ENCODE measurements at places on chromosomes 1 and 21. TPM values are rescaled to one million over a fixed set of nuclear protein-coding genes. Genes with fewer than 3 reads are reported as not detected.

- H3K4me3 ChIP-seq: no peak overlapping the region
- no peaks in the 10 kb centered on the region for H3K4me1 ChIP-seq
- no peaks in the 10 kb centered on the region for H3K27me3 ChIP-seq
- no peaks in the 10 kb centered on the region for H3K36me3 ChIP-seq
- no peak overlapping the region for H3K27ac ChIP-seq
Observed at GRCh38 chr1:117286562-117286961, 75.8 kb upstream of the VTCN1 start.

- no peak overlapping the region for H3K4me3 ChIP-seq
- H3K27ac ChIP-seq: no peak overlapping the region
- no peak for DNase-seq
- no peaks in the 10 kb centered on the region for H3K36me3 ChIP-seq
Observed at GRCh38 chr1:115596080-115596780, 45.5 kb upstream of the VANGL1 start.

The ADAMTSL4 gene
- total RNA-seq: 5.4 TPM

DNA sequence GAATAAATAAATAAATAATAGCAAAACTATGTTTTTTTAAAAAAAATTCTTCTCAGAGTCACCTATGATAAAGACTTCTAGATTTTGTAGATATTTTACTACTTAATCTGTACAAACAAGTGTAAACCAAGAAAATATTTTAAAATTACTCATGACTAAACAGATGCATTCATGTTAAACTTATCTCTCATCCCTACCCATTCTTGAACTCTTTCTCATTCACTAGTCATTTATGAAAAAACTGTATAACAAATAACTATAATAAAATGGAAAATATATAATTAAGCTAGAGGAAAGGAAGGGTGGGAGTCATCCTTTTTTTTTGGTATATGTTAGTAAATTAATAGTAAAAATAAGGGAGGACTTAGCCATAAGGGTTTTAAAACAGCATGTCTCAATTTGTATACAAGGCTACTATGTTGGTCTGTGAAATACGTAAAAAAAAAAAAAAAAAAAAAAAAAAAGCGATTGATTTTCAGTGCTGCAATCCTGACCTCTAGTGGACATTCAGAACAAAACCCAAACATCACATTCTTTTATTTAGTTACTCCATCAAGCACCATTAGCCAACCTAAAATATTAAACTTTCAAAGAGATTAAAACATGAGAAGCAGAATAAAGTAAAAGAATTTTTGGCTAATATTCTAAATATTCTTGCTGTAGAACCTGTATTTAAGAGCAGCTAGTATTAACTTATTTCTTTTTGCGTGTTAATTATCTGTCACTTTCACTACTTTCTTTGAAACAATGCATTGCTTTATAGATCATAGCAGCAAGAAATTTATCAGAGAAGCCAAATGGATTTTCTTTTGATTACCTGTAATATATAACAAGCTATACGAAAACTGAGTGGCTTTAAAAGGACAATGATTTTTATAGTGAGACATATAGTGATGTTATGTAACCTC is 255.8 kb upstream of the CACYBP start:
- no peaks in the 10 kb centered on the region for H3K36me3 ChIP-seq
- no peak overlapping the region for H3K27ac ChIP-seq
- no peaks in the 10 kb centered on the region for H3K27me3 ChIP-seq
- no peaks in the 10 kb centered on the region for H3K4me1 ChIP-seq
- no peak overlapping the region for H3K4me3 ChIP-seq

The LCE1C gene
- not detected for total RNA-seq

DNA sequence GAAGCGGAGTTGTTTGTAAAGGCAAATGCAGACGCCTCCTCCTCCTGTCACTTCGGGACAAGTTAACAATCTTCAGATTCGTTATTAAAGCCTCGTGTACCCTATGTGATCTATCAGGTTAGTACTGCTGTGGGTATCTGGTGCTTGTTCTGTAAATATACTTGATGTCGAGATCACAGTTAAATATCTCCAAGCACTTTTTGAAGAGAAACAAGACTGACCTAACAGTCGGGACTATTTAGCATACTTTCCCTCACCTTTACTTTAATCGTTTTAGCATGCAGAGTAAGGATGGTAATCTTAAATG is 710 bp downstream of the KLHL20 start:
- H3K27ac ChIP-seq: no peak overlapping the region
- H3K27me3 ChIP-seq: peaks cover 7% of the 10 kb centered on the region
- H3K4me3 ChIP-seq: peak overlapping the region; percentile 76
- no peak for DNase-seq
- H3K4me1 ChIP-seq: no peaks in the 10 kb centered on the region

The LRRC53 gene
- not detected for total RNA-seq

DNA sequence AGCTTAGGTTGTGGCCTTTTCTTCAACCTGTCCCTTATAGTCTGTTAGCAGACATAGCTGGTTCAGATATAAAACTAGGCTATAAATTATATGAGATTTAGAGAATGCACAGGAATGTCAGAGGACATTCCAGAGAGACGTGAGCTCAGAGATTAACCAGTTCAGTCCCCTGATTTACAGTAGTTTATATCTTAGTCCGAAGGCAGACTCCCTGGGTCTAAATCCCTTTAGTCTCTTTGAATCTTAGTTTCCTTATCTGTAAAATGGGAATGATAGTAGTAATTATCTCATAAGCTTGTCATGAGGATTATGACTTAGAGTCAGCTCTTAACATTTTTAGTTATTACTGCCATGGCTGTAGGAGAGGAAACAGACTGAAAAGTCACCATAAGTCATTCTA is 45.5 kb upstream of the PLXNA2 start:
- DNase-seq: no peak
- no peaks in the 10 kb centered on the region for H3K36me3 ChIP-seq
- no peak overlapping the region for H3K27ac ChIP-seq
- H3K27me3 ChIP-seq: no peaks in the 10 kb centered on the region
- H3K4me1 ChIP-seq: no peaks in the 10 kb centered on the region

The LORICRIN gene
- not detected for total RNA-seq

DNA sequence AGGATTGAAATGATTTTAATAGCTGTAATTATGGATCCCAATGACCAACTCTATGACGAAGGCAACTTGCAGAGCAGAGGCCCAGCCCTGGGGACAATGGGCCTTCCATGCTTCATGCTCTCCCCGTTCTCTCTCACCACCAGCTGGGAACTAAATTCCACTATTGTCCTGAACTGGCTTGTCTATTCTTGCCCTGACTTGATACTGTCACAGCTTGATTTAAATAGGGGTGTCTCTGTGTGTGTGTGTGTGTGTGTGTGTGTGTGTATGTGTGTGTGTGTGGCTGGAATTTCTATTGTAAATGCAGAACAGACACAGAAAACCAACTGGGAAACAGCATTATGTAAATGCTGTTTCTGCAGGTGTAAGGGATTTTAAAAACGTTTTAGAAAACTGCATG is 57.0 kb downstream of the SLC22A15 start:
- no peaks in the 10 kb centered on the region for H3K4me1 ChIP-seq
- no peaks in the 10 kb centered on the region for H3K36me3 ChIP-seq
- H3K4me3 ChIP-seq: no peak overlapping the region

- no peak overlapping the region for H3K4me3 ChIP-seq
- no peak overlapping the region for H3K27ac ChIP-seq
- no peaks in the 10 kb centered on the region for H3K36me3 ChIP-seq
- H3K27me3 ChIP-seq: no peaks in the 10 kb centered on the region
- DNase-seq: no peak
Observed at GRCh38 chr1:31708324-31708723, 4.5 kb upstream of the COL16A1 start.

GRCh38 chr1:67573311-67573872 is 111.6 kb upstream of the GADD45A start:
- no peaks in the 10 kb centered on the region for H3K27me3 ChIP-seq
- H3K27ac ChIP-seq: no peak overlapping the region
- no peak for DNase-seq
- H3K36me3 ChIP-seq: no peaks in the 10 kb centered on the region
- no peaks in the 10 kb centered on the region for H3K4me1 ChIP-seq

DNA sequence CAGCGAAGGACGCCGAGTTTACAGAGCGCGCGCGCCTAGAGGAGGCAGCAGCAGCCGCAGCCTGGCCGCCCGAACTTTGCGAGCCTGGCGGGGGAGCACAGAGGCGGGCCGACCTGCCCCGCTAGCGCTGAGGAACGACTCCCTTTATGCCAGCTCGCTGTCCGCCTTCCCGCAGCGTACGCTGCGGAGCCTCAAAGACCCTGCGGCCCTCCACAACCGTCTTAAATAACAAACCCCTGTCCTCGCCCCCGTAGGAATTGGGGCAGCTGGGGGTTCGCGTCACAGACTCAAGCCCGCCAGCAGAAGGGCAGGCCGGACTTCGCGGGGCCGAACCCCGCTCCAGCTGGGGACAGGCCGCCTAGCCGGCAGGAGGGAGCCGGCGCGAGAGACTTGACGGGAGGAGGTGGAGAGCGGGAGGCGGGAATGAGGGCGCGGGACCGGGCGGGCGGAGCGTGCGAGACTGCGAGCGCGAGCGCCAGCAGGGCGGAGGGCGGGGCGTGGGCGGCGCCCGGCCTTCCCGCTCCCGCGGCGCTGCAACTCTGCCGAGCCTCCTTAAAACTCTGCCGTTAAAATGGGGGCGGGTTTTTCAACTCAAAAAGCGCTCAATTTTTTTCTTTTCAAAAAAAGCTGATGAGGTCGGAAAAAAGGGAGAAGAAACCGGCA is 1.8 kb upstream of the CDKN2C start:
- H3K36me3 ChIP-seq: no peaks in the 10 kb centered on the region
- H3K27me3 ChIP-seq: peaks cover 72% of the 10 kb centered on the region
- no peak overlapping the region for H3K27ac ChIP-seq
- no peak for DNase-seq

DNA sequence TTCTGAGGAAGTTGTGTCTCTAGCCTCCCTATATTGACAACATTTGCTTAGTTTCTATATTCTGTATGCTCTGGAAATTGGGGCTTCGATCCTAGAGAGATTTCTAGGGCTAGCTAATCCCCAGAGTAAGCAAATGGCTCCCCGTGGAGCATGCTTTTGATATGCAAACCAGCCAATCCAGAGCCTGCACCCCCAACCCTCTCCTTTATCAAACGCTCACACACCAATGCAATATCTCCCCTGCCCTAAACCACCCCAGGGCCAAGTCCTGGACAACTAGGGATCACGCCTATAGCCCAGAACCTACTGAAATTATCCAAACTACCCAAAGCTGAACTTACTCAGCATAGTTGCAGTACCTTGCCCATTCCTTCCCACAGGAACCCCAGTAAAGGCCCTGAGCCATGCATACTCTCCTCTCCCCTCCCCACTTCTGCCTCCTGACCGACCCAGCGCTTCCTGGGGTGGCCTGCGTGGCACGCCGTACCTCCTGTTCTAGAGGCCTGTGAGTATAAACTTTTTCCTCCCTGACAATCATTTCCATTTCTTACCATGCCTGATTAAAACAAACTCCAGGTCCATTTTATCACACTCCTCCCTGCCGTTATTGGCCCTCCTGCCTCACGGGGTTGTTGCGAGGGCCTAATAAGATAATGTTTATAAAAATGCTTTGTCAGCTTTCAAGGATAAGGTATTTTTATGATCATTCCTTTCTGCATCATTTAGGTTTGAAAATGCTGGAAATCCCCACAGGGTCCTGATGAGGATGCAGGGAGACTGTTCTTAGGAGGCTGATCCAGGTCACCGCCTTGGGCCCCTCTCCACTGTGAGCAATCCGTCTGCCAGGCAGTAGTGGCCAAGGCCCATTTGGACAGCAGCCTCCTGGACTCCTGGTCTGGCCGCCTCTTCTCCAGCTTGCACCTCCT is 102.7 kb downstream of the TENT5C start:
- DNase-seq: peak; percentile 62
- H3K4me3 ChIP-seq: peak overlapping the region; percentile 27
- peaks cover 11% of the 10 kb centered on the region for H3K4me1 ChIP-seq
- no peaks in the 10 kb centered on the region for H3K36me3 ChIP-seq
- H3K27me3 ChIP-seq: no peaks in the 10 kb centered on the region

GRCh38 chr1:205189131-205189530 is 22.4 kb downstream of the DSTYK start:
- H3K27me3 ChIP-seq: no peaks in the 10 kb centered on the region
- H3K4me1 ChIP-seq: peaks cover 5% of the 10 kb centered on the region
- no peak for DNase-seq

The OPTC gene
- total RNA-seq: 0.78 TPM

The MTARC2 gene
- 7.2 TPM for total RNA-seq

- no peak for DNase-seq
- H3K36me3 ChIP-seq: no peaks in the 10 kb centered on the region
- no peak overlapping the region for H3K4me3 ChIP-seq
- H3K4me1 ChIP-seq: peaks cover 8% of the 10 kb centered on the region
- no peak overlapping the region for H3K27ac ChIP-seq
Observed at GRCh38 chr1:180521474-180522212, 19.3 kb upstream of the ACBD6 start.

GRCh38 chr1:239858057-239858456 is 233.6 kb upstream of the FMN2 start:
- H3K27ac ChIP-seq: no peak overlapping the region
- no peaks in the 10 kb centered on the region for H3K4me1 ChIP-seq
- DNase-seq: no peak
- no peaks in the 10 kb centered on the region for H3K36me3 ChIP-seq
- H3K27me3 ChIP-seq: no peaks in the 10 kb centered on the region
- H3K4me3 ChIP-seq: no peak overlapping the region

DNA sequence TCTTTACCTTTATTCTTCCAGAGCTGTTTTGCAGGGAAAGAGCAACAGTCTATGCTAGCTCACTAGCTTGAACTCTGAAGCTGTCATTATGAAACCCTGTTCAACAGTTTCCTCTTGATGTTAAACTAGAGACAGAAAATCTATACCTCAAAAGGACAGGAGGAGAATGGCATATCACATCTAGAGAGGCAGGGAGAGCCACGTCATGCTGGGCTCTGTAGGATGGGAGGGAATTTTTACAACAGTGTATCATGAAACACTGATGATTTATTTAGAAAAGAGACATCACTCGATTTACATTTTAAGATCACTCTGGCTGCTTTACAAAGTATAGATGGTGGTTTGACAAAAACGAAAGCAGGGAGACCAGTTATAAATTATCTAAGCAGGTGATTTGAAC is 224.9 kb upstream of the COA6 start:
- no peaks in the 10 kb centered on the region for H3K27me3 ChIP-seq
- H3K4me1 ChIP-seq: no peaks in the 10 kb centered on the region
- H3K27ac ChIP-seq: no peak overlapping the region
- H3K36me3 ChIP-seq: no peaks in the 10 kb centered on the region
- no peak overlapping the region for H3K4me3 ChIP-seq
- DNase-seq: no peak

- peaks cover 8% of the 10 kb centered on the region for H3K4me1 ChIP-seq
- no peak for DNase-seq
- no peaks in the 10 kb centered on the region for H3K36me3 ChIP-seq
Observed at GRCh38 chr1:226684026-226684425, 55.1 kb downstream of the ITPKB start.

The DENND2D gene
- 0.58 TPM for total RNA-seq

DNA sequence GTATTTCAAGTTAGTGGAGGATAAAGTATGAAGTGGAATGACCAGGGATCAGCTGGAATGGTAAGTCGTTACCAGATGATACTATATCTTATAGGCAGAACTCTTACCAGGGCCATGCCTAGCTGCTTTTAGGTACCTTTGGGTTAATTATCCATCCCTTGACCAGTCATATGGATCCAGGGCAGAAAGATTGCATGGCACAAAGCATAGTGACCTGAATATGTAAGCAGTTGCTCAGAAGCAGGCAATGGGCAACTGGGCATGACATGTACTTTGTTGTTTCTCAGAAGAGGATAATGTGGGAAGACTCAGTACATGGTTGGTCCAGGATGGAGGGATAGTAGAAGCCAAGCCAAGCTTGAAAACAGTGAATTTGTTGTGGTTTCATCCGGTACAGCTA is 87.2 kb downstream of the CLEC20A start:
- H3K4me3 ChIP-seq: no peak overlapping the region
- H3K27me3 ChIP-seq: no peaks in the 10 kb centered on the region

The PLPPR5 gene
- 4.8 TPM for total RNA-seq
